ENCODE measurements at places on chromosomes 6 and 20.

- no peak for DNase-seq
Observed at GRCh38 chr6:132135409-132135808, 184.2 kb upstream of the CCN2 start.

DNA sequence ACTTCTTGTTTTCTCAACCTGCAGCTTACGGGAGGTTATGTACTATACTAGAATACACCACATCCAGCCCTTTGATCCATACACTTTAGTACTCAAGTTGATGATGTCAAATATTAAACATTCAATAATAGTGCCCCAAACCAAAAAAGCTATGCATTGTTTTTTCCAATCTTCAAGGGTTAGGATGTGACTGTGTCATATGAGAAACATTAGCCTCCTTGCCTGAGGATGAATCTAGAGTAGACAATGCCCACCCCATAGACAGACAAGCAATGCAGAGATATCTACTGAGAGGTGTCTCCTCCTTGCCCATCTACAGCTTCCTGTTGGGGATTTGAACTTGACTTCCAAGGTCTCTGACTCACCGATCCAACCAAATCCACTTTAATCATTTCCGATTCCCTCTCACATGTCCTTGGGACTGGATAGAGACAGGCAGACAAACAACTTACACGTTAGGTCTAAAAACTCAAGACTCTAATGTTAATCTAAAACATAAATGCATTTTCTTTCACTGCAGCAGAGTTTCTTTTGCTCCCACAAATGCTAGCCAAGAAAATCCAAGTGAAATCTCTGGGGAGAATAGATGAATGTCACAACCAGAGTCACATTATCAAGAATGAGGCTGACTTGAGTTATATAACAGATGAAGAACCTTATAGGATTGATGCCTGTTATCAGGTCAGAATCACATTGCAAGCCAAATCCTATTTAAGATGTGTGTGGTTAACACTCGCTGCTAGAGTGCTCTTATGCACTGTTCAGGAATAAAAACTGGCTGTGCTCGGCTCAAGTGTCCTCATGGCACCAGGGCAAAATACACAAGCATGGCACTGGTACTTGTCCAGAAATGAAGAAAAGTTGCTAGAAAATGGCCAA is 75.5 kb upstream of the TNFAIP3 start:
- no peak for DNase-seq

DNA sequence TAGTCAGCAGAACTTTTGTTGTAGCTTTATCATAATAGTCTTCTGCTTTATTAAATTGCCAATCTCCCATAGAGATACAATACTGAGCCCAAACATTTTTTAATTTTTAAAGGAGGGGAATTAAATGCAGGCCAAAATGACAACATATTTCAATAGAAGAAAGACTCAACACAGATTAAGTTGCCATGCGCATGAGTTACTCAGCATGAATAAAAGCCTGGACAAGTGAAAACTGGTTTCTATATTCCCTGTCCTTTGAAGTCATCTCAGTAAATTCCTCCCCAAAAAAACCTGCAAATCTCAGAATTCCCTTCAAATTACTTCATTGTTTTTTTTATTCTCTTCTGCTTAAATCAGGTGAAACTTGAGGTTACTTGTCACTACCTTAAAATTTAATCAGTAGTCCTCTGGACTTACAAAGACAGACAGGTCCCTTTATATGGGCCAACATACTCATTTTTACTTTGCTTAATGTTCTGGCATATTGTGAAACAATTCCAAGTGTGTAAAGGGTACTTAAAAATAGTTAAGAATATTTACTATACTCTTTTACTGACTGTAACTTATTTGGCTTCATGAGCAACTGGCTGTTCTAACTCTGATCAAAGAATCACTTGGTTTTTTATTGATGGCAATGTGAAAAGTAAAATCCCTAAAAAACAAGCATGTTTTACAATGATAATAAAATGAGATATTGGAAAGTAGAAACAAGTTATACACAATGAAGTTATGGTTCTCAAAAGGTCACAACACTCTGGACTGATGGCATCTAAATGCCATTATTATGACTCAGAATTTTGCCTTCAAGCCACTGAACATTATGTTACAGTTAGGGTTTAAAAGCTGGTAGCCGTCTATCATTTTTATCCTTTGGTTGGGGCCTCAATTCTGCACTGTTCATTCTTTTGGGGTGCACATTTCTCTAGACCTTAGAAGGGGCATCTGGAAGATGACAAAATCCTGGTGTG is 49.9 kb upstream of the COL21A1 start:
- DNase-seq = no peak

- DNase-seq = no peak
Observed at GRCh38 chr6:116530436-116530835, 15.0 kb downstream of the TRAPPC3L start.

DNA sequence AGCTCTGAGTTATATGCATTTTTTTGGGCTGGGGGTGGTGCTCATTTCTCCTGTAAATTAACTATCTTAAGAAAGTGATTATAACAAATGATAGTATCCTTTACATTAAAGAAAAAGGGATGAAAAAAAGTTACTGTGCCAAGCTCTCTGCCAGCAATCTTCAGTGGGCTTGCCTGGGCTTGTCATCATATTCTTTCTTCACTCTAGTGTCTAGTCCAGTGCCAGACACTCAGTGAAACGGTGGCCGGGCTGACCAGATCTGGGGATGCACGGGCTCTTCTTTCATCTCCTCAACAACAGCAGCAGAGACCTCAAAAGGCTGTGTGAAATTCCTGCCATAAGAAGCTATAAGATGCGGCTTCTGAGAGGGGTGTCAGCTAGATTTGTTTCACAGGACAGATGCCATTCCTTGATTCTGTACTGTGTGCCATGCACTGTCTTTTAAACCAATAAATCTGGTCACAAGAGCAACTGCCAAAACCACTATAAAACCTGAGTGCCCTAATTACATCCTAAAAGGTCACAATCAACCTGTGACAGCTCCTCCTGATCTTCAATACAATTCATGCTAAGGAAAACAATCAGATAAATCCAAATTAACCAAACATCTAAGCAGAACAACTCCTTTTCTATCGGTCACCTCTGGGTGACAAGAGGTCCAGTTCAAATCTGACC is 12.1 kb downstream of the EXOC2 start:
- DNase-seq = no peak

GRCh38 chr20:44394452-44394701 is 38.9 kb downstream of the HNF4A start:
- no peak for DNase-seq

DNA sequence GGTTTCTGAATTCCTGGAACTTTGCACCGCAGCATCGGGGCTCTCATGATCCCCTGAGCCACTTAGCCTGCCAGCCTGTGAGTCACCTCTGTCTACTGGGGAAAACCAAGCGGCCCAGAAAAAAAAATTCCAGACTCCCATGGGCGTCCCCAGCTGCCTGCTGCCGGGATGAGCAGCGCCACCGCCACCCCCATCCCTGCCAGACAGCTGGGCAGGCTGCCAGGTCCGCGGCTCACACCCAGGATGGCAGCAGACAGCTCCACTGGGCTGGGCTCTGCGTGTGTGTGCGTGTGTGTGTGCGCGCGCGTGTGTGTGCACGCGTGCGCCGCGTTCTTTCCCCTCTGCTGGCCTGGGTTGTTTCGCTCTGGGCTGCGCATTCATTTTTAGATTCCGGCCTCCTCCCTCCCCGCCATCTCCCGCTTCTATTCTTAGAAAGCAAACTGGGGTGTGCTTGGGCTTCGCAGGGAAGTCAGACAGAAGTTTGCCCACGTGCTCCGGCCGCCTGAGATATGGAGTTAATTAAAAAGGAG is 38.9 kb upstream of the PMEPA1 start:
- peak; percentile 97 for DNase-seq

DNA sequence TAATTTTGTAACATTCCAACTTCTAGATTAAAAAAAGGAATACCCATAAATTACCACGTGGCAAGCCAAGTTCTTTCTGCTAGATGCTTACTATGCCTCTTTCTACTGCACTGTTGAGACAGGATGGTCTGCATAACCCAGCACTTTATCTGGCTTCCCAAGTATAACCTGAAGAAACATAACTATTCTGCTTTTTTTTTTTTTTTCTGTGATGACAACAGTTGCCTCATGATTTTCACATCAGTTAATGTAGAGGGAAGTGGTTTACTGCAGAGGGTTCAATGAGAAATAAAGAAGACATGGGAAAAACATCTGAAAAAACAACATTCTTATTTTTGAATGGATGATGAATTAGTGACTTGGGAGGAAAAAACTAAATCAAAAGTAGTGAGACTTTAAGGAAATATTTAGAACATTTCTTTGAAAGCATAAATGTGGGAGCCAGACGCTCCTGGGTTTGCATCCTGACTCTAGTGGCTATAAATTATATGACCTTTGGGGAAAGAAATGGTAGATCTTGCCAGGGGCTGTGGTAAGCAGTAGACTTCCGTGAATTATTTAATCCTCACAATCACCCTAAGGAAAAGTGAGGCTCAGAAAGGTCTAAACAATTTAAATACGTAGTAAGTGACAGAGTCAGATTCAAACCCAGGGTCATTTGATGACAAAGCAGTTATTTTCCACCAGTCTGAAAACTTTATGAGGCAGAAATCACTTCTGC is 230.7 kb downstream of the PHACTR1 start:
- no peak for DNase-seq

GRCh38 chr20:37690626-37691369 is 3.0 kb upstream of the CTNNBL1 start:
- DNase-seq = no peak

GRCh38 chr6:132003516-132004178 is 52.5 kb upstream of the CCN2 start:
- no peak for DNase-seq

- DNase-seq = no peak
Observed at GRCh38 chr6:82781620-82782204, 283.9 kb downstream of the UBE3D start.

DNA sequence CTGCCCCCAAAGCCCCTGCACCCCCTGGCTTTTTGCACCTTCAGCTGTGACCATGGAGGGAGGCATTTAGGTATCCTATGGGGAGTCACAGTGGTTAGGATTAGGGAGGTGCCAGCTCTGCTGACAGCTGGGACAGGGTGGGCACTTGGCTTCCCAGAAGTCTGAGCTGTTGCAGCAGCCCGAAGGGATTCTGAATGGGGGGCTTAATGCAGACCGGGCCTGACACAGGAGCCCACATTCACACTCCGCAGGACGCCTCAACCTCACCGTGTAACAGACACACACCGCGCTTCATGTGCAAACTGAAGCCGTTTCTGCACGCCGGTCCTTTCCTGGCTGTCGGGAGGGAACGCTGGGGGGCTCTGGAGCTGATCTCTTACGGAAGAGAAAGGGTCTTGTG is 1.9 kb downstream of the EBF4 start:
- DNase-seq = no peak

GRCh38 chr6:47438481-47439347 is 38.9 kb upstream of the CD2AP start:
- DNase-seq = no peak

DNA sequence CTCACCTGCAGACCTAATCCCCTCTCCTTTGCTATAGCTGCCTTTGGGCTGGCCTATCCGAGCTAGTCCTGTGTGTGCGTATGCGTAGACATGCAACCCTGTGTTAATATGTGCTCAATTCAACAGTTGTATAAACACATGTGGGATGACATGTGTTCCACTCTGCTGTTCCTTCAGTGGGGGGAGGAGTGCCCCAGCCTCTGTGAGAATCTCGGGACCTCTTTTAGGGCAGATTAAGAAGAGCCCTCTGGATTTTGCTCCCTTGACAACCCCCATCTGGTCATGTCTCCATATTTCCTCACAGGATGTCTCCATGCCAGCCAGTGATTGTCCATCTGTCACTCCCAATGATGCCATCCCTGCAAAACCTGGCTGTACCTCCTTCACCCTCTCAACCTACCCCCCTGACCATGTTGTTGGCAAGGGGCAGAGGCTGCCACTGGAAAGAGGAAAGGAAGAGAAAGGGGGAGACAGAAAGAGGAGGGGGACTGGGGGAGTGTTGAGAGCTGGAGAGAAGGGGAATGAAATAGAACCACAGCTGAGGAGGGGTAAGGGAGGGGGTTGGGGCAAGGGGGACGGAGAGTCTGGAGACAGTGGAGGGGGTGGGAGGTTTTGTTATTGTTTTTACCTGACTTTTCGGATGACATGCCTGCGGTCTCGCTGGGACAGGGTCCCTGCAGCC is 417 bp downstream of the PRRT1 start:
- DNase-seq = no peak

- no peak for DNase-seq
Observed at GRCh38 chr6:36139431-36139830, 9.1 kb downstream of the MAPK13 start.

- no peak for DNase-seq
Observed at GRCh38 chr20:48949304-48950170, 28.0 kb downstream of the ARFGEF2 start.

- no peak for DNase-seq
Observed at GRCh38 chr6:25954756-25955155, 7.8 kb upstream of the TRIM38 start.

- DNase-seq = no peak
Observed at GRCh38 chr6:138769102-138769676, 4.4 kb upstream of the CCDC28A start.

- no peak for DNase-seq
Observed at GRCh38 chr20:59145924-59146779, 17.5 kb upstream of the ZNF831 start.

DNA sequence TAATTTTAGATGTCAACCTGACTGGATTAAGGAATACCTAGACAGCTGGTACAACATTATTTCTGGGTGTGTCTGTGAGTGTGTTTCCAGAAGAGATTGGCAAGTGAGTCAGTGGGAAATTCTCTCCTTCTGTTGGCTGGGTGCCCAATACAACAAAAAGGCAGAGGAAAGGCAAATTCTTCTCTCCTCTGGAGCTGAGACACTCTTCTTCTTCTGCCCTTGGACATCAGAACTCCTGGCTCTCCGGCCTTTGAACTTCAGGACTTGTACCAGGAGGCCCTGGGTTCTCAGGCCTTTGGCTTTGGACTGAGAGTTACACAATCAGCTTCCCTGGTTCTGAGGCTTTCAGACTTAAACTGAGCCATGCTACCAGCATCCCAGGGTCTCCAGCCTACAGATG is 7.8 kb upstream of the BTN3A1 start:
- no peak for DNase-seq

DNA sequence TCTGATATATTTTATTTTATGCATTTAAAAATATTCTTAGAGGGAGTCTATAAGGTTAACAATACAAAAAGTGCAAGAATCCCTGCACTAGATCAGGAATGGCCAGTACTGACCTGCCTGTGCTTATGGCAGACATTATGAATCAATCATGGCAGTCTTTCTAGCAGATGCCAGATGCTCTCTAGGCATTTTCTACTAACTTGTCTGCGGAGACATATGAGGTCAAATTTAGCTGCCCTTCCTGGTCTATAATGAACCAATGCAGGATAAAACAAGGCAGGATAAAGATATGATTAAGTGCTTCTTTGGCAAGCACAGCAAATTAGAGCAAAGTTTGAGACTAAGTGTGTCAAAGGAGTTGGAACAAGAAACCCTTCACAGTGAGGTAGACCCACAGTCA is 46.6 kb upstream of the RNF24 start:
- no peak for DNase-seq

DNA sequence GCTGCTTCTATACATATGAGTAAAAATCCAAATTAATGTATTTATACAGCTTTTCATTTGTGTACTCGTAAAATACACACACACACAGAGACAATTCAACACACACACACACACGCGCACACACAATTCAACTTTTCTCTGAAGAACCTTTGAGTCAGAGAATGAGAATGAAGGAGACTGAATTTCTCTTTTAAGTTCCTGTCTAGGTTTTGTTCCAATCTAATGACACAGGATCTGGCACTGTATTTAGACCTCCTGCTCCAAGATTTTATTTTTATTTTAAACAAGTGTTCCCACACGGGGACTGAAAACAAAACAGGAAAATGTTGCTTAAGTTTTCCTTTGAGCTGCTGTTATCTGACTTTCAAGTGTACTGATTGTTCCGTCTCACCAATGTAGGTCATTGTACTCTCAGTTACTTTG is 250.8 kb downstream of the LAMA2 start:
- DNase-seq = no peak

GRCh38 chr20:56724241-56724757 is 95.2 kb downstream of the TFAP2C start:
- DNase-seq = no peak

Data from osteocyte (in vitro differentiated cells).